ENCODE measurements at places on chromosomes 1 and 21. TPM values are rescaled to one million over a fixed set of nuclear protein-coding genes. Genes with fewer than 3 reads are reported as not detected.

Gene FAM72C
- 0.83 TPM for total RNA-seq

Gene HTR6
- total RNA-seq: not detected

Gene TNFRSF8
- under 0.01 TPM for total RNA-seq

DNA sequence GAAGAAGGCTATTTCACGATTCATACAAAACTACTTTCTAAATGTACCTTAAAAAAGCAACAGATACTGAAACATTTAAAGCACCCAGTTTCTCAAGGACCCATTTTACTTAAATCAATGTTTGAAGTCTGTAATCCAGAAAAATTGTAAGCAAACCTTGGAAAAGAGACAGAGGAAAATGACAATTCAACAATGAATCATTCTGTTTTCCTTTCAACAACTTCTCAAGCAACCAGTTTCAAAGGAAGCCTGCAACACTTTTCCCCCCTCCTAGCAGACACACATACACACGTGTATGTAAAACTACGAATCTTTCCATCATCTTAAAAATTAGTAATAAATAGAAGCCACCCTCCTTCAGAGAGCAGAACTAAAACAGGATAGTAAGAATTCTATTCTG is 1.2 kb downstream of the RERE start:
- DNase-seq: peak; percentile 53

Gene B4GALT3
- total RNA-seq: 19.9 TPM

DNA sequence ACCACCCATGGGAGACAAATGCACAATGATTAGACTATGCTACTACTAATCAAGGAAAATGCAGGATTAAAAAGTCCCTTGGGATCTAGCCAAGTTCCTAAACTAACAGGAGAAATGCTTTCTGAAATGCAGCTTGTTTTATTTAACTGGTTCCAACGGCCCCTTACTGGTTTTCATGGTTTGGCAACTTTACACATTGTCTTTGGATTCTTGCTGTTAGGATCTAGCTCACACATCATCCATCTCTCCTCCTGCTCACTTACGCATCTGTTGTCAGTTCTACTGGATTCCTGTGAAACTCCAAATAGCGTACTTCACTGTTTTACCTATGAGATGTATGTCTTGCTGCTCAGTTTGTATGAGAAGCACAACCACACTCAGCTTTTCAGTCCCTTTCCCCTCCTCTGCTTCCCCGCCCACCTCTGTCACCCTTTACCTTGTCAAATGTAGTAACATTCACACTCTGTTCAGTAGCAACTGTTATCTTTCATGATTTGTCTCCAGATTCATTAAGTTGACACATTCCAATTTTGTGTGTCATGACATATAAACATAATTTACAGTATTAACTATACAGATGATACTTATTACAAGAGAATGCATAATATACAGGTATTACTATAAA is 130.1 kb downstream of the SIM2 start:
- peak; percentile 78 for DNase-seq

Gene DSCAM
- total RNA-seq: under 0.01 TPM

Gene PAQR6
- not detected for total RNA-seq

DNA sequence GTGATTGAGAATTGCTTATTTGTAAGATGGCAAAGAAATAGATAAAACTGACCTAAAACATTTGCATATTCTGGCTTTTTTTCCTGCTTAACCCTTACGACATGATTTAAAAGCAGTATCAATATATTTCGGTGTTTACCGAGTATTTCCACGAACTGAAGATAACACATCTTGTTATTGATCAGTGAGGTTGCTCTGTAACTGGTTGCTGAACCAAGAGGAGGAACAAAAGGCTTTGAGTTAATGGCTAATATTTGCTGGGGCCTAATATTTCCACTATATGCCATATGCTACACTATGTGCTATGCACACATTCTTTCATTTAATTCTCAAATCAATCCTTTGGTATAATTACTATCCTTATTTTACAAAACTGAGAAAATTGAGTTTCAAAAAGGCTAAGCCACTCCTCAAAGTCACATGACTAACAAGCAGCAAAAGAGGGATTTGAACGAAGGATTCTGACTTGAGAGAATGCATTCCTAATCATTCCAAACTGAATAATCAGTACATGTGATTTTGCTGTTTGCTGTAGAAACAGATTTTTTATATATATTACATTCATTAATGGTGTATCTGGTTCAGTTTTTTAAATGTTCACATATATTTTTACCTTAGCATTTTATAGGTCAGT is 346.0 kb downstream of the USP25 start:
- DNase-seq: no peak

GRCh38 chr21:37509802-37510393 is 143.3 kb downstream of the DYRK1A start:
- peak; percentile 62 for DNase-seq

- no peak for DNase-seq
These were observed 227.2 kb downstream of the KCNJ6 start for GRCh38 chr21:37688952-37689659.

DNA sequence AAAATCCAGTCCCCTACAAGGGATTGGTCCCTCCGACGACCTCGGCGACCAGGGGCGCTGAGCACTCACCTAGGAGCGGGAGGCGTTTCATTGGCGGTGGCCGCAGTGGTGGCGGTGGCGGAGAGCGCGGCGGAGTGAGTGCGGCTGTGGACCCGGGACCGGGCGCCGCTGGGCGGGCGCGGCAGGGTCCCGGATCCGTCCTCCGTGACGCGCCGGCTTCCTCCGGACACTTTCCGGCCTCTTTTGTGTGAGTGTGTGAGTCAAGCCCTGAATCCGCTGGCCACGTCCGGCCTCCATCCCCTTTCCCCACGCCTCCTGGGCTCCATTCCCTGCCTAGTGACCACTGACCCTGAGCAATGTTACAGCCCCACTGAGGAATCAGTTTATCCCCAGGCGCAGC is at the start of gene ADGRL4:
ADGRL4 (minus strand) TSS at position 167 of the 400 bp plus-strand sequence; CDS start at position 91, 76 bp downstream.
- peak; percentile 50 for DNase-seq

- DNase-seq: no peak
These were observed 100.6 kb upstream of the VAMP3 start for GRCh38 chr1:7670334-7671145.

GRCh38 chr1:114505148-114505561 is 5.8 kb downstream of the TRIM33 start:
- no peak for DNase-seq

DNA sequence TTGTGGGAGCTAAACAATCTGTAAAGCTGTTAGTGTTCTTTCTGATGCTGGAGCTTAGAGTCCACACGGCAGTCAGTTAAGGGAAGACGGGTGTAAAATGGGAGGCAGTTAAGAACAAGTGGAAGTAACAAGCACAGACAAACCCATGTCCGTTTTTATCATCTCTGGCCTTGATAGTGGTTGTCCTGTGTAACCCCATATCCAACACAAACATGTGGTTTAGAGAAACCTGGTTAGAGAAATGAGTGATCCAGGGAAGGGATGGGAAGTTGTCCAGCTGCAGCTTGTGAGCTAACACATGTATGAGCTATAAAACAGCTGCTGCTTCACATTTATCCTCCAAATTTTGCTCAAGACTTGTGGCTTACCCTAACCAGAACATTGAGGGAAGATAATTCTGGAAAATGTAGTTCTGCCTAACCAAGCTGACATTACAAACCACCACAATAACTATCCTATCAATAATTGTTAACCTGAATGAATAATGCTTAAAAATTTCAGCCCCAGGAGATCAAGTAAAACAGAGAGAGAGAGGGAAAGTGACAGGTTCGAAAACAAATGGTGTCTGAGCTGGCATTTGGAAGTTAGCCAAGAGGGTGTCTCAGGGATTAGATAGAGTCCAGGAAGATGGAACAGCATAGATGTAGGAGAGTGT is 10.6 kb upstream of the C1orf162 start:
- peak; percentile 84 for DNase-seq

DNA sequence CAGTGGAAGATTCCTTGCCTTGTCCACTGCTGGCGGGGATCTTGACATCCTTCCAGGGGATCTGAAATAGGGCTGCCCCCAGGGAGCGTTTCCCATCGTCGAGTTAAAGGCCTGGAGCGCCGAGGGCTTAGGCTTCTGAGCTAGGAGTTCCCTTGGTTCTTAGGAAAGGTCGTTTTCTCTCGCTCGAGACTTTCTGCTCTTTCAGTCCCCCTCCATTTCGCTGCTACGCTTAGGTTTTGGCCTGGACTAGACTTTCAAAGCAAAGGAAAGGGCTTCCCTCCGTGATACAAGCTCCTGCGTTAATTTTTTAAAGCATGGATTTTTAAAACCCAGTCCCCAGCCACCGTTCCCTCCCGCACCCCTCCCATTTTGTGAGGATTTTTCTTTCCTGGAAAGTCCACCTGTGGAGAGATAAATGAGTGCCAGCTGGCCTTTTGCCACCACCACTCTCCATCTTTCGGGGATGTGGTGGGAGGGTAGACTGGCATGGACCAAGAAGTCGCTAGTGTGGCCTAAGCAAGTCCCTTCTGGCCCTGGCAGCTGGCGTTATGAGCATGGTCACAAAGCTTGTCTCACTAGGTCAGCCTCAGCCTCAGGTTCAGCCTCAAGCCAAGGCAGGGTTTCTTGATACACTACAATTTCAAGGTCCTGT is 9.2 kb downstream of the NR5A2 start:
- no peak for DNase-seq

GRCh38 chr1:201640624-201641023 is 101.7 kb downstream of the NAV1 start:
- DNase-seq: peak; percentile 95

Gene TMEM81
- total RNA-seq: 1.8 TPM

Gene CDK18
- total RNA-seq: 0.28 TPM

Gene AVPR1B
- not detected for total RNA-seq

- no peak for DNase-seq
These were observed 593.1 kb upstream of the PLXNA2 start for GRCh38 chr1:208837242-208837641.

Gene MIS18A
- total RNA-seq: 8.1 TPM

Gene LRRC3
- under 0.01 TPM for total RNA-seq

Gene PTGFR
- total RNA-seq: 8.6 TPM

Gene PRAMEF33
- total RNA-seq: not detected

DNA sequence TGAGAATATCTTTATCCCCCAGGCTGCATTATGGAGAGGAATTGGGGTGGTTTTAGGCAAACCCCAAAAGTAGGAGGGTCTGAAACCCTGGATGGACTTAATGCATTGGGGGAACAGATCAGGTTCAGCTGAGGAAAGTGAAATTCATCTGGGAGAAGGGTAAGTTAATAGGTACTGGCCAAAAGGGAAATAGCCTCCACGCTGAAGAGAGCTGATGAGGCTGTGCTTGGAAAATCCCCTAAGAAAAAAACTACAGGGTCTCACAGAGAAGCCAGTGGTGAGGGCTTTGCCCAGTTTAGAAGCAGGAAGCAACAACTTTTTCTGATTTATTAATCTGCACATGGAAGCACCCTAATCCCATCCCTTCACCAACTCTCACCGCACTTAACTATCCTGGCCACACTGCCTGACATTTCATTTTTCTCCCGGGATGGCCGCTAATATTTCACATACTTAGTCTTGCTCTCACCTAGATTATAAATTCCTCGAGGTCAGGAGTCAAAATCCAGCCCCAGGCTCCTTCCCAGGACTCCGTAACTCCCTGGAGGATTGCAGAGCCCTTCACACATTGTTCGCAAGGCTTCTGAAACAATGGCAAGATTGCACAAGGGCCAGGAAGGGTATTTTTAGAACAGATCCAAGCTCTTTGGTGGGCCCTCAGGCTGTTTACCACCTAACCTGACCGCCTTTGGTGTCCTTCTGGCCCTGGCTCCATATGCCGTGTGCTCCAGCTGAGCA is 60.9 kb upstream of the TARBP1 start:
- DNase-seq: no peak

- no peak for DNase-seq
These were observed 124.9 kb downstream of the DMRTB1 start for GRCh38 chr1:53583868-53584776.

DNA sequence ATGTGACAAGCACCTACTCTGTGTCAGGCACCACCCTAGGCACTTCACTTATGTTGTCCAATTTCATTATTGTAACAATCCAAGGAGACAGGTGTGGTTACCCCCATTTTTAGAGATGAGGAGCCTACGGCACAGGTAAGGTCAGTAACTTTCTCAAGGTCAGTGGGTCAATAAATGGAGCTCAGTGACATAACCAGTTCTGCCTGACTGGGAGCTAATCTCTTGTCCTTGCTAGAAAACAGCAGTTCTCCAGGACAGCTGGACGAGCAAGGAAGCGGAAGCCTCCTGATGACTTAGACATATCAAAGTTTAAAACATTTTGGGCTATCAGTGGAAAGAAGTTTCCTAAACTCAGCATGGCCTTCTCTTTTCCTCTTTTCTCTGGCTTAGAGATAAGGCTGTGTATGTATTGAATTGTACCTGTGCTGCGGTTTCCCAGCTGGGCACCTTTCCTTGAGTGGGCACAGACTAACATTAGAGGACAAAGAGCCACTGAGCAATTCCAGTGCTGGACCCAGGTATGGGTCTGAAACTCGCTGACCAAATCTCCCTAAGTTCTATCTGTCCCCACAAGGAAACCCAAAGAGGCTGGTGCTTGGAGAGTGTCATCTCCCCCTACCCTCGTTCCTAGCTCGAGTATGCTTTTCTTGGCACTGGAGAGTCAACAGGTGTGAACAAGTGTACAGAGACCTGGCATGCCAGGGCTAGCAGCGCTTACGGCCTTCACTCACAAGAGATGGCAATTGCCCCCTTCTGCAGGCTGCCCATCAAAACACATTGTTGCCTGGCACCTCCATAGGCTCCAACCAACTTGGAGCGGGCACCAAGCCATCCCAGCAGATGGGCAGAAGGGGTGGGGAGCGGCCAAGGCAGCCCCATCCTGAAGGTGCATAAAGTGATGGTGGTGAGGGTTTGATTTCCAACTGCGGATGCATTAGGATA is 456.1 kb upstream of the PROX1 start:
- no peak for DNase-seq

Gene RGS13
- not detected for total RNA-seq

DNA sequence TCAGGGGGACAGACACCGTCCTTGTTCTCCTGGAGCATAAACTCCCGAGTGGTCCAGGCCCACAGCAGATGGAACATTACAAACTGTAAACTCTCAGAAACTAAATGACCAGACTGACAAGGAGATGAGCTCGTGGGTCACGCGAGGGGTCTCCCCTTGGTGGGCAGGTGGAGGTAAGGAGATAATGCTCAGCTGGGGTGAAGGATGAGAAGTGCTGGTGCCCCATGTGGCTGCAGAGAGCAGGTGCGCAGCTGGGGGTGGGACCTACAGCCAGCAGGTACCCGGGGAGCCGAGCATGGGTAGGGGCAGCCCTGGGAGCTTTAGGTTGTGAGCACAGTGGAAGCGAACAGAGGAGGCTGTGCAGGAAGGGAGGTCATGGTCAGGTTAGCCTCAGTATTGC is 40.1 kb downstream of the AJAP1 start:
- DNase-seq: no peak

DNA sequence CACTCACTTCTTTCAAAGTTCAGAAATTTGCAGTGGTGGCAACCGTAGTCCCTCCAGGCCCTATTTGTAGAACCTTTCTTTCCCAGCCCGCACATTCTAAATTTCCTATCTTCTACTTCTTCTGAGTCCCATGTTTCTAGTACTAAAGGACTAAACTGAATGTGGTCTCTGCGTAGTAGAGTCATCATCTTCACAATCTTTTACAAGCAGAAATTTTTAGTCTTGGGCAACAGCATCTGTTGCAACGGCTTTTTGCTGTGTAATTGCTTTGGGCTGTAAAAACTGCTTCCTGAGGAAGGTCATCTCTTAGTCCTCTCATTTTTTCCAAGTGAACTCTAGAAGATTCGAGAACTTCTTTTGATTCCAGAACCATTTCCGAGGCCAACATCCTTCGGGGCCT is 23.9 kb downstream of the VAV3 start:
- no peak for DNase-seq

GRCh38 chr1:220796530-220796929 is 9.8 kb downstream of the MTARC1 start:
- DNase-seq: no peak

Gene ALX3
- not detected for total RNA-seq

Measured in IMR-90 (cell line).